ENCODE measurements at places on chromosomes 12 and 14.

DNA sequence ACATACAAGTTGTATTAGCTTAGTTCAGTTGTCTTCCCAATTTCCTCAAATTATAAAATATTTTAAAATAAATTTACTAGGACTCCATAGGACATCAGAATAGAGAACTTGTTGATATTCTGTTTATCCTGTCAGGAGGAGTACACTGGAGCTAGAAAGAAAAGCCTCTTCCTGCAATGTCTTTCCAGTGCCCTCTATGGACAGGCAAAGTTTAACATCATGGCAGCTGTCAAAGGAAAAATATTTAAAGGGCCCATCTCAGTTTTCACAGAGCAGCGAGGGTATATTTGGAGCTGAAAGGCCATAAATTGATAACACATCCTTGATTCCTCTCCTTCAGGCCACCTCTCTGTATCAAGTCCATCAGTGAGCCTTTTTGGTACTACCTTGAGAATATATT is 19.0 kb downstream of the DIP2B start:
- no peak for DNase-seq

GRCh38 chr14:48140804-48141203 is 465.4 kb upstream of the MDGA2 start:
- DNase-seq: no peak

DNA sequence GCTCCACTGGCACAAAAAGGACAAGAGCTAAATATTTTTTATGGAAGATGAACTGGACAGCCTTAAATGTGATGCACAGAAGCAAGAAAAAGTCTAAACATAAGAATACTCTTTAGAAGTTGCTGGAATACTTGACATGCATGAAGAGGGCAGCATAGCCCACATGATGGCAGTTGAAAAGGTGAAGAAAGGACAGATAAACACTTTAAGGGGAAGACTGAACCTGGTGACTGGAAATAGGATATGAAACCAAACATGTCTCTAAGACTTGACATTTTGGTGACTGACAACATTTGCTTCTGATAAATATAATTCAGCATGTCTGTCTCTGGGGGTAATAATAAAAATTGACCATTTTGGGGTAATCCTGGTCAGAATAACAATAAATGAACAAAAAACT is 273.1 kb downstream of the CCDC91 start:
- no peak for DNase-seq

GRCh38 chr12:59005193-59005955 is 85.1 kb upstream of the LRIG3 start:
- no peak for DNase-seq

Measured in activated CD8-positive, alpha-beta memory T cell treated with anti-CD3 and anti-CD28 coated beads for 24 hours (primary cell).